Activated CD8-positive, alpha-beta memory T cell treated with anti-CD3 and anti-CD28 coated beads for 24 hours (primary cell): ENCODE measurements at places on chromosomes 13 and 19.

- no peak for DNase-seq
Observed at GRCh38 chr19:33471111-33471996, 50.2 kb downstream of the PEPD start.

DNA sequence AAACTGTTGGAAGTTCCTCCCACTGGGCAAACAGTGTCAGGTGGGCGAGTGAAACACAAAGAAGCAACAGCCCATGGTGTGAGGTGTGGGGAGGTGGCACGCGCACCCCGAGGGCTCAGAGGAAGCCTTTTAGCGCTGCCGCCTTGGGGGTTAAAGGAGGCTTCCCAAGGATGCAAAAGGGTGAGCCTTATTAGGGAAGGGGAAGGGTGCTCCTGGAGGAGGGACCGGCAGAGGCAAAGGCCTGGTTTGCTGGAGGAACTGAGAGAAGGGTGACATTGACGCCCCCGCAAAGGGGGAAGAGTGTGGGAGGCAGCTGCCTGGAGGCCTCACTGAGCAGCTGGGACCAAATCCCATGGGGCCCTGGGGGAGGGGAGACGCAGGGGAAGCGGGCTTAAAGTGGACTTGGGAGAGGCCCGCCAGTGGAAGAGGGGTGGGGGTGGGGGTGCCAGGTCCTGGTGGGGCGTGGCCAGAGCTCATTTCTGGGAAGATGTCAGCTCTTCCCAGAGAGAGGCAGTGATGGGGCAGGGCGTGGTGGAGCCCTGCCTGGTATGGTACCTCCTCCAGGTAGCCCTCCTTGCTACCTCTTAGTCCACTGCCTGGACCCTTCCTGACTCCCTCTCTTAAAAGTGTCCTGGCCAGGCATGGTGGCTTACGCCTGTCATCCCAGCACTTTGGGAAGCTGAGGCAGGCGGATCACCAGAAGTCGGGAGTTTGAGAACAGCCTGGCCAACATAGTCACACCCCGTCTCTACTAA is 12.0 kb upstream of the FCHO1 start:
- no peak for DNase-seq

DNA sequence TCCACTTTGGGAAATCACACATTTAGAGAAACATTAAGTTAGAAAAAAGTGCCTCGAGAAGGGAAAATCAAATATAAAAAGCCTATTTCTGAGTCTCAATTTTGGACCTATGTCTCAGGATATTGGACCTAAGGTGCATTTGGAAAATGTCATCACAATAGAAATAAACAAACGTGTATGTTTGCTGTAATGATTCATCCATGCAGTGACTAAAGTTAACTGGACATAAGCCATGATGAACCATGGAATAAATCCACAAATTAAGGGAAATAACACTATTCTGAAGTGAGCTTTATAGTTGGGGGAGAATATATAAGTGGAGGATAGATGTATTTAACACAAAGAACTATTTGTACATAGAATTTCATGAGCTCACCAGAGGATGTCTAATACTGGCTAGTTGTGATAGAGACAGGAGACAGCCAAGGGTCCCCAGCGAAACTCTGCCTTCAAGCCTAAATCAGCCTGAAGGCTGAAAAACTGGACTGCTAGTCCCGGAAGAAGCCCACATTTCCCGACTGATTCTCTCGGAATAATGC is 963.3 kb upstream of the SPRY2 start:
- DNase-seq: no peak

DNA sequence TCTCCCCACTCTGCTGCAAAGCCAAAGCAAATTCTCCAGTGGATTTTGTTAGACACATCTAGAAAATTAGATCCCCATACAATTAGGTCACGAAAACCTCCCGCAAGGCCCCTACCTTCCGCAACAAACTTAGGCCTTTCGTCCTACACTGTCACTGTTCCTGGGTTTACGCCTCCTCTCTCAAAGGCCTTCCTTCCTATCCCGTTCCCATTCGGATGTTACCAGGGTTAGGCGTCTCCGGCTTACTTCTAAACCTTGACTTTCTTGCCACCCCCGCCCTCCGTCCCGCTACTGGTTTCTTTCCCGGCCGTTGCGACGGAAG is 754 bp downstream of the RNF6 start:
- no peak for DNase-seq

GRCh38 chr19:43798546-43799409 is 3.5 kb downstream of the LYPD5 start:
- DNase-seq: peak; percentile 83

DNA sequence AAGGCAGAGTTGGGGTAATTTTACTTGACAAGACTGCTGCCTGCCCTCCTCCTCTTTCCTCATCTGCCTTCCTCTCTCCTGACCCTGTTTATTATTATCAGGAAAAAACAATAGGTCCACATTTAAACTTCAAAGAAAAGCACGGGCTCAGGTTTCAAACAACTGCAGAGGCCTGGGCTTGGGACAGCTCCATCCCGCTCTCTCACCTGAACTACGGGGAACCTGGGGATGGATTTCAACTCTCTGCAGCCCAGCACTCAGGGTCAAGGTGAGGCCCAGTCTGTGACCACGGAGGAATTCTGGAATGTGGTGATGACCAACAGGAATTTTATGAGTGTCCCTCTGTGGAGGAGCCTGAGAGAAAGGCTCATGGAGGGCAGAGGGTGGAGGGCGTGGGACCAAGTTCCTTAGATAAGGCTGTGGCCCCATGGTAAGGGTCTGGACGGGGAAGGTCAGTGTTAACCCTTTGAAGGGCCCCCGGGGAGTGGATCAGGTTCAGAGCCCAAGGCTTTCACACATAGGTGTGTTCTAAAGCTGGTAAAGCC is 220.8 kb upstream of the MAB21L1 start:
- DNase-seq: no peak

DNA sequence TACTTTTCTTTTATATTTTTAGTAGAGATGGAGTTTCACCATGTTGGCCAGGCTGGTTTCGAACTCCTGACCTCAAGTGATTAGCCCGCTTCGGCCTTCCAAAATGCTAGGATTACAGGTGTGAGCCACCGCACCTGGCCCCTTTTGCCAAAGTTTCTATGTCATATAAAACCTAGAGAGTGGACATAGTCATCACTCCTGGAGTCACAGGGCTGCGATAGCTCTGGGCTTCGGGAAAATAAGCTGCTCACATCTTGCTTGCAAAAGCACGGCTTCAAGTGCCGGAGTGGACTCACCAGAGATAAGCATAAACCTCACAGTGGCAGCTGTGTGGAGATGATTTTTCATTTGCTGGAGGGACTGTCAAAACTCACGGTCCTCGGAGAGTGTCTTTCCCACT is 171.2 kb downstream of the TEX29 start:
- DNase-seq: no peak

GRCh38 chr13:44726214-44726613 is 150.1 kb upstream of the TSC22D1 start:
- no peak for DNase-seq

DNA sequence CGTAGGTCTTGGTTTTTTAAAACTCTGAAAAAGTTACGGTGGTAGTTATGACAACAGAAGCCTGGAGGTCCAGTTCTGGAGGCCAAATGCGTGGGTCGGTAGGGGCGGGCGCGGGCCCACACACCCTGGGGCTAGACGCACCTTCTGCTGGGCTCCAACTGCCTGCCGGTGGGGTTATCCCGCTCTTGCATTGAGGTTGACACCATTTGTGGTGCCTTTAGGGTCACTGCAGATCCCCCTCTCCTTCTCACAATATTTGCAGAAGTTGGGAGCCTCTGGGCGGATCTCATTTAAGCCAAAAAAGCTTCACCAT is 81.6 kb downstream of the CHST8 start:
- no peak for DNase-seq

DNA sequence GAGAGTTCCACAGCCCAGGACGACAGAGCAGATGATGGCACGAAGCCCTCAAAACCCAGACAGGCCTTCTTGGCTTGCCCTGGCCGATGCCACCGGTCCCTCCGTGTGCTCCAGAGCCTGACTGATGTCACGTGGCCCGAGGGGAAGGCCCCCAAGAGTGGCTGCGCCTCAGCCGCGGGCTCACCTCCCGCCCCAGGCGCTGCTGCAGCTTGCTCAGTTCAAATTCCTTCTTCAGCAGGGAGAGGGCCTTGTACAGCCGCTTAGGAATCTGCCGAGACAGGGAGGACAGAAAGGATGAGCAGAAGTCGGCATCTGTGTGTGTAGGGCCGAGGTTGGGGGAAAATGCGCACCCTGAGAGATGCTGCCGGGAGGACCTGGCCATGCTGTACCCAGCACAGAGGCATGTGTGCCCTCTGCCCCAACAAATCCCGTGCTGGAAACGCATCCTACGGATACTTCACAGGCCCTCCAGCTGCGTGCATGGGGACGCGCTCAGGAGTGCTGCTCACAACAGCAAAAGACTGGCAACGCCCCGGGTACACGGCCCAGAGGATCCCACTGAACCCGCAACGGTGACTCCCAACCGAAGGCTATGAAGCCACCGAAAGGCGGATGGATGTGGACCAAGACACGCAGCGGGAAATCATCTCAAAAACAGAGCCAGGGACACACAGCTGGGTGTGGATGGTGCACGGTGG is 12.9 kb downstream of the LONP1 start:
- no peak for DNase-seq

DNA sequence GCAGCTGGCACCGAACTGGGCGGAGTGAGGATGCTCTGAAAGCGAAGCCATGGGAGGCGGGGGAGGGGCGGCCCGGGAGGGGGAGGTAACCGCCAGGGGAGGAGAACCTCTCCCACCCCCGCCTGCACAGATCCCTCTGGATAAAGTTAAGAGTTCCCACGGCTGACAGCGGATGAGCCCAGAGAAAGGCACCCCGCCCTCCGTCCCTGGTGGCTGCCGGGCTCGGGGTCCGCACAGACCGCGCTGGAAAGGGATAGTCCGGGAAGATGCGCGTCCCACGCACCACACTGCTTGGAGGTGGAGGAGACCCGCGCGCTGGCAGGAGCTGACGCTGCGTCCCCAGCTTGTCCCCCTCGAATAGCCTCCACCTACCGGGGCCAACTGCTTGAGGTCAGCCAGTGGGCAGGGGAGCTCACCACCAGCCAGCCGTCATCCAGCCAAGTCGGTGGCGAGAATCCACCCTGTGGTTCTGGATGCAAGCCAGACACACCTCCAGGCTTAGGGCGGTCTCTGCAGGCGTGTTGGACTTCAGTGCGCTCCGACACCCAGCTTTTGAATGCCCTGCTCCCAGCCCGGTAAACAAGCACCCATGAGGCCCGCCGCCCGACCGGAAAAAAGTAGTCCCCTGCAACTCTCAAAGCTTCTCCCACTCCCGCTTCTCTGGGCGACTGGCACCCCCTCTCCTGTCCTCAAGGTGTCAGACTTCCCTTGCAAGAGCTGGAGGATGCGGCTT is at the start of gene TRPC4:
Gene TRPC4 (minus strand): TSS at position 17 of the 733 bp plus-strand sequence. CDS start 86,439 bp downstream, outside the sequence.
- no peak for DNase-seq

GRCh38 chr13:78907006-78907405 is 248.1 kb upstream of the OBI1 start:
- DNase-seq: no peak

GRCh38 chr19:51368366-51369282 is at the start of gene CLDND2:
Gene CLDND2 (minus strand): TSS chr19:51369003. CDS start chr19:51368577, 426 bp downstream.
- DNase-seq: peak; percentile 80

DNA sequence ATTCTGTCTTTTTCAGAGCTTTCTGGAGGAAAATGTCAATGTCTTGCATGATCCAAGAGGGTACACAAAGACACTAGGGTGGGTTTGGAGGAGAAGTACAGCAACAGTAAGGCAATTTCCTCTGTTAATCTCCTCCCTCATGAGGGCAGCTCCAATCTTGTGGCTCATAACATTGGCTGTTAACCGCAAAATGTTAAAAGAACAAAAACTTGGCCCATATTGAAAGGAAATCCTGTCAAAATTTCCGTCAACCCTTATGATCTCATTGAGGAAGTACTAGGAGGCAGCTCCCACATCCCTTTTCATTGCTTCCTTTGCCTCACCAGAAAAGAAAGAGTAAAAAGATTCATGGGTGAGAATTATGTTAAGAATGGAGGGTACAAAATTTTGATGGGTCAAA is 11.6 kb downstream of the OXGR1 start:
- no peak for DNase-seq

- no peak for DNase-seq
Observed at GRCh38 chr13:48000559-48001113, 437 bp downstream of the SUCLA2 start.

GRCh38 chr13:99663185-99663825 is 162.0 kb downstream of the TM9SF2 start:
- no peak for DNase-seq

DNA sequence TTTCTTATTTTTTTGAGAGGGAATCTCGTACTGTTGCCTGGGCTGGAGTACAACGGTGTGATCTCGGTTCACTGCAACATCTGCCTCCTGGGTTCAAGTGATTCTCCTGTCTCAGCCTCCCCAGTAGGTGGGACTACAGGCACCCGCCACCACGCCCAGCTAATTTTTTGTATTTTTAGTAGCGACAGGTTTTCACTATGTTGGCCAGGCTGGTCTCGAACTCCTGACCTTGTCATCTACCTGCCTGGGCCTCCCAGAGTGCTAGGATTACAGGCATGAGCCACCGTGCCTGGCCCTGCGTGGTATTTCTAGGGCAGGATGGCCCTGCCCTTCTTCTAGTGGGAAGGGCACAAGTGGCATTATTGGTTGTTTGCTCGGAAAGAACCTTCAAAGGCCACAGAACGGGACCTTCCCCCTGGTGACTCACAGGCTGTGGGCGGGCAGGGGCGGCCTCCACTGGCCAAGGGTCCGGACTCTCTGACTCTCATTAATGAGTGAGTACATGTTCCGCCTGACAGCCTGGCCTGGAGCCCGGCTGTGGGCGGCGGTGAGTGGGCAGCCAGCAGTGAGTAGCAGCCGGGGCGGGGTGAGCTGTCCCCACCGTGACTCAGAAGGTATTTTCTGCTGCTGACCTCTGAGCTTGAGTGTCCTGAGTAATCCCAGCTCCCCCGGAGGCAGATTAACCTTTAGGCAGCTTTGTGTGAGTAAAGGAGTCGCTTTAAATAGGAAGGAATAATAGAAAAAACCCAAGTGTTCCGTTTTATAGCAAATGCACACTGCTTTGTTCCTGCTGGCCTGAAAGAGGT is 5.1 kb downstream of the DOT1L start:
- peak; percentile 90 for DNase-seq

DNA sequence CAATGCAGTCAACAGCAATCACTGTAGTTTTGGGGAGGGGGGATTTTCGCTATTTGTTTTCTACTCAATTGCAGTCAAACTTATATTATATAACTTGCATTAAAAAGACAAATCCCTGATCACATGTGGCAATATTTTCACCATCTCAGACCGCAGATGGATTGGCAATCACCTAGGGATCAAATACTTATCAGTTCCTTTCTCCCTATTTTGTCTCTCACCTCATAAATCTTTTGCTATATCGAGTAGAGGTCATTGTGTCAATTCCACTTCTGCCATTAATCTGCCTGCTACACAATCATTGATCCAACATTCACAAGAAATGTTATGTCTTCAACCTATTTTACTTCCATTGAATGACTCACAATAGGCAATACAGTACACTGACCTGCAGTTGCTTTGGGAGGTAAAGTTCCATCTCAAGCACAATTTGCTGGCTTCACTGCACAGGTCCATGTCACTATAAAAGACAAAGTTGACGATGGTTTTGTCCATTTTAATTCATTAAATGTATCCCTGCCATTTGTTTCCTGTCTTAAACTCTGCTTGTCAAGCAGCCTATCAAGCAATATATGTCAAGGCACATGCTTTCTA is 415.8 kb upstream of the PCDH9 start:
- DNase-seq: no peak
